ENCODE measurements at places on chromosomes 6 and 20. TPM values are rescaled to one million over a fixed set of nuclear protein-coding genes. Genes with fewer than 3 reads are reported as not detected.

ZC2HC1B gene
- total RNA-seq, result not detected

PGC gene
- not detected for total RNA-seq

IRF4 gene
- total RNA-seq, result not detected

C20orf141 gene
- total RNA-seq, result not detected

MTHFD1L gene
- 35.9 TPM for total RNA-seq

SLC23A2 gene
- total RNA-seq, result 14.6 TPM

C6orf58 gene
- not detected for total RNA-seq

RAMACL gene
- total RNA-seq, result not detected

Data from LHCN-M2 (cell line).